Cortex of kidney (tissue), 1 donor: ENCODE measurements at places on chromosomes 5 and 9.

GRCh38 chr5:88275581-88275980, 6.9 kb upstream of the TMEM161B start:
- no peak for DNase-seq

GRCh38 chr5:82910905-82911304, 166.3 kb downstream of the TMEM167A start:
- no peak for DNase-seq

DNA sequence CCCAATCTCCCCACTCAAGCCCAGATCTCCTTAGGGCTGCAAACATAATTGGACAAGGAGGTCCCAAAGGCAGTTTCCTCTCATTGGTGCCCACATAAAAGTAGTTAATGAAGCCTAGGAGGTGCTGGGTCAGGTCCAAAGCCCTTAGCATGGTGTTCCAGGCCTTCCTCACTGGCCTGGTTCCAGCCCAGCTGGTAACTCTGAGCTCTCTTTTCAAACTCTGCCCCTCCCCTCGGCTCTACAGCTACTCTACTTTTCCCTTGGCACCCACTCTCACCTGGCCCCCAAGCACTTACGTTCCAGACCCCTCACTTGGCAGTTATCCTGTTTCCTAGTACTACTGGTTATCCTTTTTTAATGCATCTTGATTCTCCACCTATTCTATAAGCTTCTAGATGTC, 9.9 kb downstream of the SEPTIN8 start:
- DNase-seq: no peak

GRCh38 chr5:144083185-144083584, 87.3 kb downstream of the YIPF5 start:
- DNase-seq: no peak

GRCh38 chr9:35489313-35490154, at the start of gene RUSC2:
RUSC2 (plus strand) TSS chr9:35490111; CDS start chr9:35546522, 56,411 bp downstream.
- DNase-seq: no peak

GRCh38 chr5:170861917-170862766, at the start of gene RANBP17:
RANBP17 (plus strand) TSS chr5:170862018.
- no peak for DNase-seq

DNA sequence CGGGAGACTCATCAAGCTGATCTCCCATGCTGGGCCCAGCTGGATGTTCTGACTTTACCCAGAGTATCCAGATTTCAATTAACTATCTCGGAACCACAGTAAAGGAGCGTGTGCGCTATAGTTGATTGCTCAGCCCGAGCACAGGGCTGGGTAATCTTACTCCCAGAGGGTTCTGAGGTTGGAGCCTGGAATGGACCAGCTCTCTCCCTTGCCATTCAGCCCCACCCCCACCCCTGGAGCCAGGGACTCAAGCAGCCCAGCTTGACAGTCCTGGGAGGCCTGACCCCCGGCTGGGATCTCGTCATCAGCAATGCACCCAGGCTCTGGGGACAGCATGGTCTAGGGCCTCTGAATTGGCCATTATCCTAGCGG, 23.7 kb upstream of the PTGES start:
- DNase-seq: no peak

- DNase-seq: no peak
These were observed 130.3 kb downstream of the ENTREP1 start for GRCh38 chr9:69455311-69455710.

DNA sequence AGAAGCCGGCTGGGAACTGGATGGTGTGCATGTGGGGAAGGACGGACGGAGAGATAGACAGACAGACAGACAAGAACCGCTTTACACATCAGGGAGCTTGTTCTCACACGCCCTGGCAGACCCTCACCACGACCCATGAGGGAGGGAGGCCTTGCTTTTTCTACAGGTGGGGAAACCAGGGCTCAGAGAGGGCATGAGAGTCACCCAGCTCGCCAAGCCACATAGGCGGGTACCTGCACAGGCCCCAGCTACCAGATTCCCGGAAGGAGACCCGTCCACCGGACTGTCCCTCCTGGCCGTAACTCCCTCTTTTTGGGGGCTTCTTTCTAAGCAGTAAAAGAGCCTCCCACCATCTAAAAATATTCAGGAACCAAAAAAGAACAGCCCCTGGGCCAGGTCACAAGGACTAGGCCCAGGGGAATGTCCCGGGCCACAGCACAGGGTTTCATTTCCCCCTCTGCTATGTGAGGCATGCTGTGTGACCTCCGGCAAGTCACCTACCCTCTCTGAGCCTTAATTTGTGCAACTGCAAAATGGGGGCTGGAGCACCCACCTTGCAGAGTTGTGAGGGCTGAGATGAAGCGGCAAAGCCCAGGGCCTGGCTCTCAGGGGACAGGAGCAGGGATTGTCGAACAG, 84.4 kb upstream of the SARDH start:
- DNase-seq: no peak

DNA sequence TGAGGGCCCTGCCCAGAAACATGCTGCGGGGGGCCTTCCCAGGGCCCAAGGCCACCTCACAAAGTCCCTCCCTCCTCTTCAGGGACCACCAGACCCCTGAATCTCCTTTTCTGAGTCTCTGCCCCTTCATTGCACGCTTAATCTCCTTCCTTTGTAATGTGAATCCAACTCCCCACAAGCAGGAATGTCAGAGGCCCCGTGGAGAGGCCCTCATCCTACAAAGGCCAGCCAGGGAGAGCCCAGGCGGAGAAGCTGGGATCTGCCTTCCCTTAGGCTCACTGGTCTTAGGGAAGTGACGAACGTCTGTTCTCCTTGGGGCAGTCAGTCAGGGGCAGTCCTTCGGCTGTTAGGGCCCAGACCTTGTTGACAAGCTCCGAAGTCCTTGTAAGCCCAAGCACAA, 2.3 kb downstream of the SMIM33 start:
- DNase-seq: no peak

GRCh38 chr5:45793638-45794532, 97.7 kb upstream of the HCN1 start:
- DNase-seq: no peak

DNA sequence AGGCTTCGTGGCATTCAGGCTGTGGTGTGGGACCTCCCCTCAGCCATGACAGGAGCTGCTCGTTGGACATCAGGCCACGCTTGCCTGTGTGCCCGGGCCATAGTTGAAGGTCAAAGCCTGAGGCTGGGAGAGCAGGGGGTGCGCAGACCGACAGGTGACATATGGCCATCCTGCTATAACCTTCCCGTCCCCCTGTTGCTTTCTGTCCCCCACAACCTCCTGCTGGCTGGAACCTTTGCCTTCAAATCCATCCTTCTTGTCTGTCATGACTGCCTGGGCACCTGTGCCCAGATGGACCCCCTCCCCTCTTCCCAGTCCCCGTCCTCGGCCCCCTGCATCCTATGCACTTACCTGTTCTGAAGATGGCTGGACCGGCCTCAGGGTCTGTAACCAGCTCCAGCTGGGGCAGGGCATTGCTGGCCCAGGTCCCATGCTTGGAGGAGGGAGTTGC, 83.2 kb downstream of the WNK2 start:
- no peak for DNase-seq

GRCh38 chr5:59081693-59082092, 498.8 kb downstream of the RAB3C start:
- DNase-seq: no peak

DNA sequence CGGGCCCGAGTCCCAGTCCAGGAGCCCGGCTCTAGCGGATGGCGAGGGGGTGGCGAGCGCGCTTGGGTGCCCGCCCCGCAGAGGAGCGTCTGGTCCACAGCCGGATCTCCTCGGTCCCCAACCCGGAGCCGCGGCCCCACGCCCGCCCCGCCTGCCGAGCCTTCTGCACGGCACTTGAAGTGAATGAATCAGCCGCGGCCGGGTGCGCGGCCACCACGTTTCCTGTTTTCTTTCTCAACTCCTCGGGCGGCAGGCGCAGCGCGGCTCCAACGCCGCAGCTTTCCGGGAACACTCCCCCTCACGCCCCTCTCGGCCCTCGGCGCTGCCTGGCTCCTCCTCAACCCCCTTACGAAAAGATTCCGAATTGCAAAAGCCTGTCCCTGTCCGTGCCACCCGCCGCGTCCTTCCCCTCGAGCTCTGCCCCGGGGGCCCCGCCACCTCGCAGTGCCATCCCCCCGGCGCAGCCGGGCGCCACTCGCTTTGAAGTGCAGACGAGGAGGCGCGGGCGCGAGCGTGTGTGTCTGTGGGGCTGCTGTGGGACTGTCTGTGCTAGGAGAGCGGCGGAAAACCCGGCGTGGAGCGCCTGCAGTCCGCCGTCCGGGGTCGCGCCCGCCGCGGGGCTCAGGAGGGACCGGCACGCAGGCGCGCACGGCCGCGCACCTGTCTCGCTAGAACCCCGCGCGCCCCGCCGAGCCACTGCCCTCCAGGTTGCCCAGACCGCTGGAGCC, 456.6 kb downstream of the RAB3C start:
- no peak for DNase-seq

DNA sequence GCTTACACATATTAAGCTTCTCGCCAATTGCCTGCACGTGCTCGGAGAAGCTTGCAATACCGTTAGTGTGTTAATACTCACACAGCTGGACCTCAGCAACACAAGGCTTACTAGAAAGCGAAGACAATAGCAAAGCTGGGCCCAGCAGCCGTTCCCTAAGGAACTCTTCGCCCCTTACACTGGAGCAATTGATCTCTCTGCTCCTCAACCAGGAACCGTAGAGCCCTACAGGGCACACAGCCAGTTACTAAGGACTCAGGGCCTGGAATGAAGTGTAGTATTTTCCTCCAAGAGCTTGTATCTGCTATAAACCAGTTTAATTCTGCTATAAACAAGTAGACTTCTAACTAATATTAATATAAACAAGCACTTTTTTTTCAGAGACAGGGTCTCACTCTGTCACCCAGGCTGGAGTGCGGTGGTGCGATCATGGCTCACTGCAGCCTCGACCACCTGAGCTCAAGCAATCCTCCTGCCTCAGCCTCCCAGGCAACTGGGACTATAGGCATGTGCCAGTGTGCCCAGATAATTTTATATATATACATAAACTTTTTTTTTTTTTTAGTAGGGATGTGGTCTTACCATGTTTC, 67.0 kb upstream of the SIMC1 start:
- DNase-seq: no peak

DNA sequence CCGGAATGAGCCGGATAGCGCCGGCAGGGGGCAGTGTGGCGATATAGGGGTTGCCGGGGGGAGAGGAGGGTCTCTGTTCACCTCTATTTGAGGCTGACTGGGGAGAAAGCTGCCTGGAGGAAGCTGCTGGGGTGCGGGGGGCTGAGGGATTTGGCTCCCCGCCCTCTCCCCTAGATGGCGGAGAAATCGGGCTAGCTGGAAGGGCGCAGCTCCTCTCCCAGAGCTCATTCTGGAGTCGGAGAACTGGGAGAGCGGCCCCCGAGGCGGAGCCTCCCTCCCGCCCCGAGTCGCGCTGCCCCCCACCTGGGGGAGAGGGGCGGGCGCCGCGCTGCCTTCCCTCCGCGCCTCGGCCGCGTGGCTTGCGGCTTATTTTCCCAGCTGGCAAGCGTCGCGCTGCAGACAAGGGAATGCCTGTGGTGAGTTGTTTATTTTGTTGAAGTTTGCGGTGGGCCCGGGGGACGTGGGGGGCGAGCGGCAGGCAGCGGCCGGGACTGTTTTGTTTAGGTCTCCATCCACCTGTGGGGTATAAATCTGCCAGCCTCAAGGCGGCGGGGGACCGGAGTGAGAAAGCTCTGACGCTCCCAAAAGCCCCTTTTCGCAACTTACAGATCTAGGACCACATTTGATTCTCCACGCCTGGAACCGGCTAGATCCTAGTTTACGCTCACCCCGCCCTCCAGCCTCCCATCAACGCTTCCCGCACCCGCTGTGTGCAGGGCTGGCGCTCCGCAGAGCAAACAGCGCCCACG, 4.1 kb upstream of the RGMB start:
- DNase-seq: no peak

- DNase-seq: no peak
These were observed 53.6 kb downstream of the IRF1 start for GRCh38 chr5:132436936-132437335.

DNA sequence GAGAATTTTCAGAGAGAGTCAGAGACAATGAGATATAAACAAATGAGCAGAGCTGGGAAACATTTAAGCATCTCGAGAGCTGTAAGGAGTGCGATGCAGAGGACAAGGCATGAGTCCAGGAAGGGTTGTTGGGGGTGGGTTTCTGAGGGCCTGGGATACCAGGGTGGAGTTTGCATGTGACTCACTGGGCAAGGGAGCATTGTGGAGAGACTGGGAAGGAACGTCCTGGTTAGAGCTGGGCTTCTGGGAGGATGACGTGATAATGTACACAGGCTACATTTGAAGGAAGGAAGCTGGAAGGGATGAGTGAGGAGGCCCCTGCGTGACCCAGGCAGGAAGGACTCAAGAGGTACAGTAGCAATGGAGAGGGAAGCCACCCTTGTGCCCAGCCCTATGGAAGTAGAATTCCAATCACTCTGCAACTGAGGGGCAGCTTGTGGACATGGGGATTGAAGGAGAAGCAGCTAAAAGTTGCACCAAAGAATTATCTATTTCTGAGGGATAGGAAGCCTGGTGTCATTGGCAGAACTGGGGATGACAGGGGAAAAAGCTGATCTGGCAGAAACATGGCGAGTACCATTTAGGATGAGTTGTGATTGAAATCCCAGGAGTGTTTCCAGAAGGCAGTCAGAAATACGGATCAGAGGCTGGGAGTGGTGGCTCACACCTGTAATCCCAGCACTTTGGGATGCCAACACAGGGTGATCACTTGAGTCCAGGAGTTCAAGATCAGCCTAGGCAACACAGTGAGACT, 59.3 kb upstream of the AFAP1L1 start:
- no peak for DNase-seq

DNA sequence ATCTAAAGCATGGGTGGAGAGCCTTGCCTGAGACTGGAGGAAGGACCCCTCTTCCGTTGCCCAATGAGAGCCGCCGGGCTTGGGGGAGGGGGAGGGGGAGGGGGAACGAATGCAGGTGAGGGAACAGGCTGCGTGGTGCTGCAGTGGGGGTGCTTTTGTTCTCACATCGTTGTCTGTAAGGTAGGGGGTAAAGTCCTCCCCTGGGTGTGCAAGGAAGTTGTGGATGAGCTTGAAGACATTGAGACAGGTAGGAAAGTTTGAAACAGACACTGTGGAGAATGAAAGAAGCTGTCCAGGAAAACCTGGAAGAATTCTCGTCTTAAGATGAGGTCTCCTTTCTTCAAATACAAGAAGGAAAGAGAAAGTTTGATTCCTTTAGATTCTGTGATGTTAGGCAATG, 94.1 kb upstream of the LIFR start:
- no peak for DNase-seq

DNA sequence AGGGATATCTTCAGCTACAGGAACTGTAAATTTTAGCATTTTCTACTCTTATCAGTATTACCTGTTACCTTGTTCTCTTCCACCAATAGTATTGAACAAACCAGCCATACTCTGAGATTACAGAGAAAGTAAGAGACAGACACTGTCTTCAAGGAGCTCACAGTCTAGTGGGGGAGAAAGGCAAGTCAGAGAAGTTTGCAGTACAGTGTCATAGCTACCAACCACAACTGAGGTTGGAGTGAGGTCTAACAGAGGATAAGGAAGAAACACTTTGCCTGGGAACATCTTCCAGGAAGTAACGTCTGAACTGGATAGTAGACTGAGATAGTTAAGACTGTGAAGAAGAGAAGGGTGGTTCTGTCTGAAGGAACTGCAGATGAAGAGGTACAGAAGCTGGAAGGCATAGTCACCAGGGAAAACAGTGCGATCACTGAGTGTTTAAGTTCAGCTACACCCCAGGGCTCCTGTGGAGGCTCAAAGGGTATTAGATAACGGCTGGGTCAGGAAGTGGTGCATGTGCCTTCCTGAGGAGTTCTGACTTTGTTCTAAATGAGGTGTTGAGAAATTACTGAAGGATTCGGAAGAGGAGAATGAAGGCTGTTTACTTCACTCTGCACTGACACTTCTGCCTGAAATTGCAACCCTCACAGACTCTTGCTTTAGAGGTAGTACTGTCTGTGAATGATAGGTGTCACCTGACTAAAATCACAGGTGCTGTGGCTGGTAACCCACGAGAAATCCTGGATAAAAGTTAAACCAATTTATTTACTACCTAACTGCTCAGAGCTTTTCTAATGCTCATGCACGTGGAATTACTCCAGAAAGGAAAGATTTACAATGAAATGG, 841.6 kb downstream of the MAT2B start:
- no peak for DNase-seq
